ENCODE measurements at places on chromosomes 5 and 9. TPM values are rescaled to one million over a fixed set of nuclear protein-coding genes. Genes with fewer than 3 reads are reported as not detected.

- DNase-seq: no peak
These were observed 37.1 kb upstream of the FAT2 start for GRCh38 chr5:151628112-151628823.

- no peak for DNase-seq
These were observed 21.5 kb upstream of the PRDM12 start for GRCh38 chr9:130642926-130643325.

DNA sequence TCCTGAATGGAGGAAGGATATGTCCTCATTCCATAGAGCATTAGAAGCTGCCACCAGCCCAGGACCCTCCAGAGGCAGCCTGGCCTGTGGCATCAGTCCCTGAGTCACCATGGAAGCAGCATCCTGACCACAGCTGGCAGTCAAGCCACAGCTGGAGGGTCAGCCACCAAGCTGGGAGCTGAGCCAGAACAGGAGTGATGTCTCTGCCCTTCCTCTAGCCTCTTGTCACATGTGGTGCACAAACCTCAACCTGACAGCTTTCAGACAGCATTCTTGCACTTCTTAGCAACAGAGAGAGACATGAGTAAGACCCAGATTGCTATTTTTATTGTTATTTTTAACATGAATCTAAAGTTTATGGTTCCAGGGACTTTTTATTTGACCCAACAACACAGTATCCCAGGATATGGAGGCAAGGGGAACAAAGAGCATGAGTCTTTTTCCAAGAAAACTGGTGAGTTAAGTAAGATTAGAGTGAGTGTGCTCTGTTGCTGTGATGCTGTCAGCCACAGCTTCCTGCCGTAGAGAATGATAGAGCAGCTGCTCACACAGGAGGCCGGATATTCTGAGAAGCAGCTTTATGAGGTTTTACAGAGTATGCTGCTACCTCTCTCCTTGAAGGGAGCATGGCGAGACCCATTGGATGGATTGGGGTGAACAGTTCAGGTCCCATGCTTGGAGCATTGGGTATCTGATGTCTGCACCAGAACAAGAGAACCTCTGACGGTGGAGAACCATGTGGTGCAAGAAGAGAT lies 13.0 kb upstream of the CYFIP2 start:
- no peak for DNase-seq

DNA sequence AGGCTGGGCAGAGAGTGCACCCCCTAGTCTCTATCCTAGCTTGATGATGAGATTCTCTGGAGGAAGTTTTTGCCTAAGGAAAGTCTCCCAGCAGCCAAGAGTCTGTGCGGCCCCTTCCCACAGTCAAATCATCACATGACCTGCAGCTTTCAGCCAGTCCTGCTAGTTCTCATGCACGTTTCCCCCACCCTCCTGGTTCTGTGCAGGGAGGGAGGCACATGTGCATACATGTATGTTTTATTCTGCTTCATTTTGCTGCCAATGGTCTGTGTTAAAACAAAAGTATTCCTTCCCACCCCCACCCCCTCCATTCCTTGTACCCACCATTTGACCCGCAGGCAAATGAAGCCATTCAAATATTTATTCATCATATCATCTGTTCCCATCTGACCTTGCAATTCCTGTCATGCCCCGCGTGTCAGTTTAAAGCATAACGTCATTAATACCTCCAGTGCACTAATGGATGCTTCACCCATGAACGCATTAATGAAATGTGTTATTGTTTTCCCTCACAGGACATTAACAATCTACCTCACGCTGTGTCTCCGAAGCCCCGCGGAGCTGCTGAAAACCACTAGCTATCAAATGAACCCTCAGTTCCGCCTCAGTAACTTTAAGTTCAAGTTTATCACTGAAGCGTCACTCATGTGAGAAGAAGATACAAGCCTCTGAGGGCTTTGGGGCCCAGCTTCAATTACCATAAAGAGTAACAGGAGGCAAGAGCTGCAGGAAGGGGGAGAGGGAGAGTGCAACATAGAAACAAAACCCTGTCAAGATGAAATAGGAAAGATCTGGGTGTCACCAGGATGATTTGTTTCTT lies 139.6 kb downstream of the RASEF start:
- no peak for DNase-seq

DNA sequence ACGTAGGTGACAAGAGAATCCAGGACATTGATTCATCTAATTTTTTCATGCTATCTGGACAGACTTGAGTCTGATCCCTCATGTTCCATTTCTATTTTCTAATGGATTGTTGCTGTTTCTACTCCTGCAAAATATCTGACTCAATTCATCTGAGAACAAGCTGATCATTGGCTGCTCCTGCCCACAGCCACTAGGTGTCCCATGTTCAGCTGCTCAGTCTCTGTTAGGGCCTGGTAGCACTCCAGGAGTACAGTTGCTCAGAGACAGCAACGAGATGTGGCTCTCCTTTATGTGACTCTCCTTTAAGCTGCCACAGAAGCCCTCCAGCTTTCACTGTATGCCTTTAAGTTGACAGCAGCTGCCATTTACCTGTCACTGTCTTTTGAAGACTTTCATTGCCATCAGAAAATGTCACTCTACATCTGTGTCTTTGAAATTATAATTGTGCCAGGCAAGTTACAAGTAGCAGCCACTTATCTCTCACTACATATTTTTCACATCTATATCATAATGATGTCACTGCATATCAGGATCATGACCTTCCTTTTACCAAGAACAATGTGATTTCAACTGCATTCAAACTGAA lies 1944.2 kb upstream of the NUDT12 start:
- no peak for DNase-seq

- no peak for DNase-seq
These were observed 149.8 kb upstream of the TNC start for GRCh38 chr9:115267790-115268189.

GRCh38 chr5:21391506-21391905 lies 1403.5 kb upstream of the CDH18 start:
- no peak for DNase-seq

- DNase-seq: peak; percentile 14
These were observed 70.8 kb downstream of the MFAP3 start for GRCh38 chr5:154109416-154110106.

DNA sequence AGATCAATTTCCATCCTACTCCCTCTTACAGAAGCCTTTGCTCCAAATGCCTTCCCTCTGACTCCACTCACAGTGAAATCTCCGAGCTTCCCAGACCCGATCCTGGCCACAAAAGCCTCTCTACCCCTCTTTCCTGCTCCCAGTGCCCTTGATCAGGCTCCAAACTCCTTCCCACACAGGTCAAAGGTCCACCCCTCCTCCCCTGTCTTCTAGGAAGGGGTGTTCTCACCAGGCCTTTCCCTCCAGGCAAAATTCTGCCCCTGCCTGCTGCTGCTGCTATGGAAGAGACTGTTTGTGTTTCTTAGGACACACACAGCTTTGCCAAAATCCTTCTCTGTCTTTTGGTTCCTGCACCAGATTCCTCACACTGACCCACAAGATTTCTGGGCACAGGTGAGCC lies 85.8 kb upstream of the ALDH1A1 start:
- DNase-seq: no peak

DNA sequence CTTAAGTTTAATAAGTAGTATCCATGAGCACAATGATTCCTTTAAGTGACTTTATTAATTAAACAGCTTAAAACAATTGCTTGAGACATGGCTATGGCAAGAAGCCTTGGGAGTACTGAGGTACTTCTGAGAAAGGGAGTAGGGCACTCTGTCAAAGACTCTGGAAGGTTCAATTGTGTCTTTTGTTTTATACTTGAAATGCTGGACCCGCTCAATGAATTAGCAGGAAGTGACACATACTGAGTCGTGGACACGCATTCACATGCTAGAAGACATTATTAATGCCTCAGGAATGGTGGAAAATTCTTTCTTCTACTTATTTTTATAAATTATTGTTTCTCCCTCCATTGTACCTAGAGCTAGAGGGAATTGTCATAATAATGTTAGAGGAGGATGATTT lies 347.3 kb upstream of the ZNF608 start:
- DNase-seq: no peak

DNA sequence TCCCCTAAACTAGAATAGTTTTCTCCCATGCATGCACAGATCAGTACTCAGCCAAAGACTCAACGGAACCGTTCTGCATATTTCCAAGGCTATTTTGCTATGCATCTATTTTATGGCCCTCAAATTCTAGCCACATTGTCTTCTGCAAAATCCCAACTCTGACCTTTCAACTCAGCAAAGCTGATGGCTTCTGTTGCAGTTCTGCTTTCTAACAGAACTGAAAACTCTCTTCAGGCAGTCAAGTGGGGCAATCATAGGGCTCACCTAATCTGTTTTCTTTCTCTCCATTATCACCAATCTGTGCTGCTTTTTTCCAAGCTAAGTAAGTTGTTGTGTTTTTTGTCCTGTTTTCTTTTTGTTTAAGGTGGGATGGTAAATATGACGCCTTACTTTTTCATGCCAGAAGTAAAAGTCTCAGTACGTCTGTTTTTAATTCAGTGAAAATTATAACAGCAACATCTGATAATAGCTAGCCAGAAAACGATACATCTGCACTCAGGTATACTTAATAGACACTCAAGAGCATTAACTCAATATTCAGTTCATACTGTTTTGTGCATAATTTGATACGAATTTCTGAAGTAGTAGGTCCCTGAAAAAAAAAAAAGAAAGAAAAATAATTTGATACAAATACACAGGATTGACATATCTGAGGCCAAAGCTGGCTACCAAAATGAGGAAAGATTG lies 454.3 kb downstream of the TLE1 start:
- no peak for DNase-seq

DNA sequence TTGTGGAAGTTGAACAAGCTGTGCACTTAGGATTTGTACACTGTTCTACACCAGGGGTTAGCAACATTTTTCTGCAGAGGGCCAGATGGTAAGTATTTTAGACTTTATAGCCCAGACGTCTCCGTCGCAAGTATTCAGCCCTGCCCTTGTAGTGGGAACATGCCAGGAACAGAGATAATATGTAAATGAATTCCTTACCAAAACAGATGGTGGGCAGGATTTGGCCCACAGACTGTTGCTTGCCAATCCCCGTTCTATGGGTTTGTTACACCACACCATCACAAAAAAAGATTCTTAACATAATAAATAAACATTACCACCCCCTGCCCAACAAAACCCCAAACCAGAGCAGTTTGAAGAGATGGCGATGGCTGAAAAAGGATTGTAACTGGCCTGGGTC lies 74.3 kb downstream of the AMBP start:
- no peak for DNase-seq

DNA sequence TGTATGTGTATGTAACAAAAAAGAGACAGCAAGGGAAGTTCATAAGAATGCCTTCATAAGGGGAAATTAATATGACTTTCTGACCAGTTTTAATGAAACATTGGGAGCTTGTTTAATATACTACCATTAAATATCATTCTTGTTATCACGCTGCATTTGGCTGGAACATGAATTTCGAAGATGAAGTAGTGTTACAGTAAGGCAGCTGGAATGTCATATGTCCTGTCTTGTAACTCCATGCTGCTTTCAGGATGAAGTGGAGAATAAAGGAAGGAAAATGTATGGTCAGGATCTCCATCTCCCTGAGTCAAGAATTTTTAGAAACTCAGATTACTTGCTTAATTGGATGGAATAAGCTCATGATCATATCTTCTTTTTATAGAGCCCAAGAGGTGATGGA lies 61.5 kb upstream of the DMAC1 start:
- DNase-seq: no peak

GRCh38 chr5:109701252-109701651 lies 11.5 kb downstream of the MAN2A1 start:
- DNase-seq: no peak

DNA sequence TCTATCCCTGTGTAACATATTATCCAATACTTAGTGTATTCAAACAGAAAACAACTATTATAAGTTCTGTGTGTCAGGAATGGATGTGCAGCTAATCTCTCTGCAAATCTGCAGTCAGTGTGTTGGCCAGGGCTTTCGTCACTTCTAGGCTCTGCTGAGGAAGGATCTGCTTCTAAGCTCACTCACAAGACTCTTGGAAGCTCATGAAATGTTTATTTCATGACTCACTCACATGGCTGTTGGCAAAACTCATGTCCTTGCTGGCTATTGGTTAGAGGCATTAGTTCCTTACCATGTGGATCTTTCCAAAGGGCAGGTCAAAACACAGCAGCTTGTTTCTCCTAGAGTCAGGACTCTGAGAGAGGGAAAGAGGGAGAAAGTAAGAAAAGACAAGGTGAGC lies 367.4 kb upstream of the SMARCA2 start:
- DNase-seq: peak; percentile 21

- no peak for DNase-seq
These were observed 447.3 kb upstream of the ARRDC3 start for GRCh38 chr5:91830361-91830953.

DNA sequence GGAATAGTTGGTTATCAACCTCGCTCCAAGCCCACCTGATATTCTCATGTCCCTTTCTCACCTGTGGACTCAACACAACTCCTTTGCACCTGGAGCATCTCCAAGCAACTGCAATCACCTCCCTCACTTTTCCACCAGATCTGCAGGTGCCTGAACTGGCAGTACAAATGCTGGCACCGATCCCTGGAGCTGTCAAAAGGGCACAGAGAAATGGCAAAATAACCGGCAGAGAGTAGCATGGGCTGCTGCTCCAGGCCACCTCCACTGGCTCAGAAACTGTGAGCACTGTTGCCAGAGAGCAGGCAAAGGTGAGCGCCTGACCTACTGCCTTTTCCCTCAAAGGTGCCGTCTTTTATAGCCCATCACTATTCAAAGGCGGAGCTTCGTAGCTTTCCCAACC lies 14.7 kb downstream of the EQTN start:
- DNase-seq: no peak

DNA sequence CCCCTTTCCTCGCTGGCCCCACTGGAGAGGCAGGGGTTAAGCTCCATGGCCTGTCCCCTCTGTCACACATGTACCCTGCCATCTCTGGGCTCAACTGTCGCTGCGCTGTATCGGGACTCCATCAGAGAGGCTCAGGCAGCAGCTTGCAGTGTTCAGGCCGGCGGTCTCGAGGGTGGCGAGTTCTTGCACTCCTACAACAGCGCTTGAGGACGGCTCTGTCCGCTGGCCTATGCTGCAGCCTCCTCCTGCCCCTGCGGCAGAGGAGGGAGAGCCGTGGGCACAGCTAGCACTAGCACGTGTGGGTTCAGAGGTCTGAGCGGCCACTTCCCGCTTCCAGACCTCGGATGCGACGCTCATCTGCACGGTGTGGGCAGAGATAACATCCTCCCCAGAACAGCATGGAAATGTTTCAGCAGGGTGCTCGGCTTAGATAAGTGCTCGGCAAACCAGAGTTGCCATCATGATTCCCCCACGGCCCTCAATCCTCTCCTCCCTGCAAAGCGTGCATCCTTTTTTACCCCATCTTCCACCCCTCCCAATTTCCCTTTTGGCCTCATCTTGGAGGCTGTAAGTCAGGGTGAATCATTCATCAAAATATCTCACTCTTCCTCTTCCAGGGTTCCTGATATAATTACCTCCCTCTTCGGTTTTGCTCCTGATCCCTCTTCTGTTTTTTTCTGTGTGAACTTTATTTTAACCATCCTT lies 41.9 kb upstream of the FUBP3 start:
- DNase-seq: no peak

Gene PCDHA1
- total RNA-seq: not detected

Gene PCDHGA6
- total RNA-seq: 3.6 TPM

Gene MAT2B
- 60.6 TPM for total RNA-seq

Gene CHD1
- 103 TPM for total RNA-seq

Gene ITGA1
- total RNA-seq: 23.3 TPM

Gene LRRC70
- total RNA-seq: 8.5 TPM

Gene SHOC1
- 0.79 TPM for total RNA-seq

Gene KCNMB1
- total RNA-seq: 0.20 TPM

Gene TXNDC15
- total RNA-seq: 51.8 TPM

Gene NUDCD2
- 8.2 TPM for total RNA-seq

Gene CYLC2
- not detected for total RNA-seq

Gene B4GALT1
- 30.8 TPM for total RNA-seq

Gene PRKAA1
- 53.3 TPM for total RNA-seq

Data from skin of body (tissue), 3 donors.